Stimulated activated naive CD4-positive, alpha-beta T cell (primary cell): ENCODE measurements at places on chromosomes 3 and 15.

GRCh38 chr3:13509059-13509815, 29.1 kb downstream of the HDAC11 start:
- no peak for DNase-seq

GRCh38 chr3:131317667-131318066, 63.9 kb upstream of the NUDT16 start:
- DNase-seq: no peak

DNA sequence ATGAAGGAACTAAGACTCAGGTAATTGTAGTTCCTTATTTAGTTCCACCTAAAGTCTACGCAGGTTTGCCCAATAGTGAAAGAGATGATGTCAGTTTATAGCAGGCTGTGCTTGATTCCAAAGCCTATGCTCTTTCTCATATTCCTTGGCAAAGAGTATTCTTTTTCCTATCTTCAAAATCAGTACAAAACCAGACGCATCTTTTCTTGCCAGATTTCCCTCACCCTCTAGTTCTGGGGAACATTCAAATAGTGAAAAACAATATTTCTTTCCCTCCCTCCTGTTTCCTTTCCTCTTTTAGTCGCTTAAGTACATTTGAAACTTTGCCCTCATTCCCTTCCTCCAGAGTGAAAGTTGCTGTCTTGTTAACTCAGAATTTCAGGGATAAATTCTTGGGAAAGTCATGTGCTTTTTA, 134.6 kb upstream of the PDZRN3 start:
- DNase-seq: no peak

GRCh38 chr3:148723631-148724030, 25.9 kb downstream of the AGTR1 start:
- no peak for DNase-seq
